ENCODE measurements at places on chromosomes 3 and 15. TPM values are rescaled to one million over a fixed set of nuclear protein-coding genes. Genes with fewer than 3 reads are reported as not detected.

The PP2D1 gene
- not detected for total RNA-seq

DNA sequence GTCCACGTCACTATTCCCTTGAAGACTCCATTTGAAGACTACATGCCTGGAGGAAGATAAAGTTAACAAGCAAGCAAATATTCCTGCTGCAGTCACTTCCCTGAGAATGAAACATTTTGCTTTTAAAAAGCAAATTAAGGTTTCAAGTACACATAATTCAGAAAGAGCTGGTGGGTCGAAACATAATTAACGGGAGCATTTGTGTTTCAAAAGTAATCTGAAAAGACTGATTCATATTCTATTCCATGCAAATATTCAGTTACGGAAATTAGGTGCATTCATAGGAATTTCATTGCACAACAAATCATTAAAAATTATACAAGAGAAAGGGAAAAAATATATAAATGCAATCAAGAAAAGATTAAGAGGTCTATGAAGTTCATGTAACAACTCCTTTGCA is 260.9 kb downstream of the NEK10 start:
- no peak for DNase-seq
- no peak overlapping the region for H3K27ac ChIP-seq
- H3K36me3 ChIP-seq: no peaks in the 10 kb centered on the region
- H3K27me3 ChIP-seq: peaks cover 2% of the 10 kb centered on the region

DNA sequence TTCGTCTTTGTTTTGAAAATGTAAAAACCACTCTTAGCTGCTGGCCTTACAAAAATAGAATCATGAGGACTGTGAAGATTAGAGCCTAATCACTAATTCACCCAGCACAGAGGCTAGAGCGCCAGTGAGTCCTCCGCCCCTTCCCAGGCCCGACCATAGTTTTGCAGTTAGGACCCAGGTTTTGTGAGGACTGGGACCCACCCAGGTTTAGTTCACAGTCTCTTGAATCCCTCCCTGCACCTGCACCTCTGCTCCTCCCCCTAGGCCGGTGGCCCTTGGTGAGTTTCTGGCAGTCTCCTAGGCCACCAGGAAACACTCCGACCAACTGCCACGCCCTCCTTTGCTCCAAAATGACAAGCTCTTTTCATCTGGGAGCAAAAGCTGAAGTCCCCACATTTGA is 136.0 kb upstream of the CCDC54 start:
- peak overlapping the region; percentile 81 for H3K27ac ChIP-seq
- peaks cover 2% of the 10 kb centered on the region for H3K4me1 ChIP-seq
- peak; percentile 12 for DNase-seq
- H3K36me3 ChIP-seq: no peaks in the 10 kb centered on the region
- H3K4me3 ChIP-seq: peak overlapping the region; percentile 86
- no peaks in the 10 kb centered on the region for H3K27me3 ChIP-seq

- DNase-seq: no peak
- H3K36me3 ChIP-seq: peaks cover 14% of the 10 kb centered on the region
- H3K27me3 ChIP-seq: no peaks in the 10 kb centered on the region
- H3K27ac ChIP-seq: no peak overlapping the region
Observed at GRCh38 chr3:197093871-197094270, 64.3 kb upstream of the MELTF start.

- H3K4me3 ChIP-seq: no peak overlapping the region
- H3K4me1 ChIP-seq: no peaks in the 10 kb centered on the region
- H3K27me3 ChIP-seq: no peaks in the 10 kb centered on the region
- peaks cover 5% of the 10 kb centered on the region for H3K36me3 ChIP-seq
- H3K27ac ChIP-seq: no peak overlapping the region
Observed at GRCh38 chr3:68458581-68458980, 473.8 kb downstream of the TAFA4 start.

DNA sequence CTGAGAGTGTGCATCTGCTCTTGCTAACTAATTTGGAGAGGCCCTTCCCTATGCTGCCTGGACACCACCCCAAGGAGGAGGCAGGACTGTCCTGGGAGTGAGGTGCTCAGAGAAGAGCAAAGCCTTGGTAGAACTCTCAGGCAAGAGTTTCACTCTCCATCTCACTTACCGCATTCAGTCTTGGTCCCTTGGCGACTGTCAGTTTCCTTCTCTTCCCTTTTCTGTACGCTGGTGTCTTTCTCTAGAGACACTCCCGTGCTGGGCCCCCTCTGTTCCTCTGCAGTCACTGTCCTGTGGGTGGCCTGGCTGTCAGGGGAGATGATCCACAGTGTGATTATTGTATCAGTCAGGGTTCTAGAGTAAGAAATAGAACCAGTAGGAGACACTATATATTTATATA is 44.0 kb downstream of the IDH2 start:
- no peak for DNase-seq
- peak overlapping the region; percentile 38 for H3K27ac ChIP-seq
- no peaks in the 10 kb centered on the region for H3K27me3 ChIP-seq
- peaks cover 65% of the 10 kb centered on the region for H3K4me1 ChIP-seq
- peak overlapping the region; percentile 26 for H3K4me3 ChIP-seq
- no peaks in the 10 kb centered on the region for H3K36me3 ChIP-seq

GRCh38 chr15:89116404-89116803 is 28.1 kb downstream of the ABHD2 start:
- no peak for DNase-seq
- H3K36me3 ChIP-seq: peaks cover 5% of the 10 kb centered on the region
- H3K4me3 ChIP-seq: no peak overlapping the region
- peak overlapping the region; percentile 51 for H3K27ac ChIP-seq

DNA sequence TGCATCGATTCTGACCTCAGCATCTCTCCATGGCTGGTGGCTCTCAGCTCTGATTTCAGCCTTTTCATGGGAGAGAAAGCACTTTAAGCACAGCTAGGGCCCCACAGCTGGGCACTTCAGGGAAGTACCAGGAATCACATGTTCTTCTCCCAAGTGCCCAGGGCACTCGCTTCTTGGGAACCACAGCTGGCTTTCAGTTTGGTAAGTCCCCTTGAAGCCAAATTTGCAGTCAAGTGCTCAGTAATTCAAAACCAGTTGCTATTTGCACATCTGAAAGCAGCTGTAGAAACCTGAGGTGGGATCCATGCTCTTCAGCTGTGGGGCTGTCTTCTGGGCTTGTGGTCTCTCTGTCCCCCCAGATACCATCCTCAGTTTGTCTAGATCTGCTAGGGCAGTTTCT is 12.8 kb downstream of the GABRA5 start:
- H3K27me3 ChIP-seq: no peaks in the 10 kb centered on the region
- no peak overlapping the region for H3K27ac ChIP-seq
- no peak overlapping the region for H3K4me3 ChIP-seq
- H3K36me3 ChIP-seq: no peaks in the 10 kb centered on the region
- DNase-seq: no peak

- peaks cover 45% of the 10 kb centered on the region for H3K36me3 ChIP-seq
- H3K27me3 ChIP-seq: no peaks in the 10 kb centered on the region
- DNase-seq: no peak
- no peak overlapping the region for H3K27ac ChIP-seq
Observed at GRCh38 chr15:34297059-34297458, 40.5 kb downstream of the SLC12A6 start.

The METTL6 gene
- total RNA-seq: 15.6 TPM

The C3orf20 gene
- 0.44 TPM for total RNA-seq

The SLC12A1 gene
- total RNA-seq: not detected

The ECE2 gene
- total RNA-seq: not detected

DNA sequence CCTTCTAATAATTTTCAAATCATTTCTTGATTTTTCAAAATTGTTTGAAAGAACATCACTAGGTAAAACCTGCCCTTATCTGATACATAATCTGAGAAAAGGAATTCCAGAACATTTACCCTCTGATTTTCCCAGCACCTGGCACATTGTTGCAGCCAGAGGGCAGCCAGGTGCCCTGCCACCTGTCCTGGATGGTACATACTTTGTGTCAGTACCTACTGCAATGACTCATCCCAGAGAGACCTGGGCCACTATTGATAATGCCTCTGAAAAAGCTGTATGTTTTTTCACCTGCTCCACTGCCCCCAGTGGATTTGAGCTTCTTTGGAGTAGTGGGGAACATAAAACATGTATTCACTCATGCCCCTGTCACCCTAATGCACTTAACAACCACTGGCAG is 648.9 kb upstream of the GBE1 start:
- H3K4me3 ChIP-seq: no peak overlapping the region
- no peaks in the 10 kb centered on the region for H3K27me3 ChIP-seq
- DNase-seq: no peak
- no peaks in the 10 kb centered on the region for H3K4me1 ChIP-seq
- H3K27ac ChIP-seq: no peak overlapping the region

- no peaks in the 10 kb centered on the region for H3K27me3 ChIP-seq
- no peak overlapping the region for H3K27ac ChIP-seq
- H3K4me3 ChIP-seq: no peak overlapping the region
- peaks cover 52% of the 10 kb centered on the region for H3K4me1 ChIP-seq
- no peak for DNase-seq
Observed at GRCh38 chr3:46542801-46543201, 23.3 kb downstream of the LRRC2 start.

The PLA2G4B gene
- 40.1 TPM for total RNA-seq

- DNase-seq: no peak
- no peaks in the 10 kb centered on the region for H3K27me3 ChIP-seq
- H3K4me3 ChIP-seq: no peak overlapping the region
- H3K4me1 ChIP-seq: peaks cover 2% of the 10 kb centered on the region
Observed at GRCh38 chr3:54671511-54671910, 256.3 kb downstream of the LRTM1 start.

The RHOV gene
- total RNA-seq: not detected

The CSPG5 gene
- 0.44 TPM for total RNA-seq

DNA sequence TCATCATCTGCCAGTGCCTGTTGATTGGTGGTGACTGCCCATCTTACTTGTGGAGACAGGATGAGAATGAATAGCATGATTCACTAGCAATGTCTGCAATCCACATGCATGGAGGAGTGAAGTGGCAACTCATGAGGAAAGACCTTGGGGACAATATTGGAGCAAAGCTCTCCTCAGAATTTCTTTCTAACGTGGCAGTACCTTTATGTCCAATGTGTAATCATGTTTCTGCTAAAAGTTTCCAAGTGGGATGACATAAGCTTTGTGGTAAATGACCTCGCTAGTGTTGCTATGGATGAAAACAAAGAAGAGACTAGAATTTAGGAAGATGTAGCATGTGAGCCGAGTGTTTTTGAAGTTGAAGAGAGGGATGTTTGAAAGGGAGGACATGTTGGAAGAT is 117.8 kb downstream of the CPNE4 start:
- H3K36me3 ChIP-seq: no peaks in the 10 kb centered on the region
- peaks cover 4% of the 10 kb centered on the region for H3K27me3 ChIP-seq
- H3K27ac ChIP-seq: no peak overlapping the region
- H3K4me1 ChIP-seq: no peaks in the 10 kb centered on the region
- DNase-seq: no peak
- H3K4me3 ChIP-seq: no peak overlapping the region

DNA sequence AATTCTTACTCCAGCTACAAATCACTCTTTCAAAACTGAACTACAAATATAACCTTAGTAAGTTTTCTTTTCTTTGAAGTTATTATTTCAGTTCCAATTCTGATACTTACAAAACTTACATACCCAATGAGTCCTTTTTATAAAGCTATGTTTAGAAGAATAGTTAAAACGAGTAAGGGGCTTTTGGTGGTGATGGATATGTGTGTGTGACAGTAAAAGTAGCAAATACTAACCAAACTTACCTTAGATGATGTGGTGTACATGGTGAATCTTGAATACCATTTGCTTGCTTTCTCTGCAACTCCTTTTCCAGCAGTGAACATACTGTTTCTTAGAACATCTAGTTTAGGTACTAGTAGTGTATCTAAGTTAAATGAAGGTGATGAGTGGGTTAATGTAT is 68.4 kb downstream of the SLC24A1 start:
- no peak for DNase-seq
- no peak overlapping the region for H3K27ac ChIP-seq
- H3K4me1 ChIP-seq: no peaks in the 10 kb centered on the region
- H3K4me3 ChIP-seq: no peak overlapping the region
- H3K27me3 ChIP-seq: no peaks in the 10 kb centered on the region

- no peak overlapping the region for H3K27ac ChIP-seq
- DNase-seq: no peak
- no peaks in the 10 kb centered on the region for H3K36me3 ChIP-seq
- peaks cover 21% of the 10 kb centered on the region for H3K27me3 ChIP-seq
Observed at GRCh38 chr15:44010089-44010488, 183.3 kb downstream of the WDR76 start.

DNA sequence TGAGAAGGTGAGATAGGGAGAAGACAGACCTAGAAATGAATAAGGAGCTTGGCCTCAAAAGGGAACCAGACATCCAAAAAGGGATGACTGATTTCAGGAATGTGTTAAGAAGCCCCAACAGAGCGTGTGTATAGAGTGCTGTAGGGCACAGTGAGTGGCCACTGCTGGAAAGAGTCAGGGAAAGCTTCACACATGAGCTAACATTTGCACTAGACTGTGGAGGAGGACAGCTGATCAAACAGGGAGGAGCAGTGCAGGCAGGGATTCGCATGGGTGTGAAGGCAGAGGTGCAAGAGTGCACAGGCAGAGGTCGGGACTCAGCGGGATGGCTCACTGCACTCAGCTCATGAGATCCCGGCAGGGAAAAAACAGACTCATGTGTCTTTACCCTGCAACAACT is 61.8 kb downstream of the NPTN start:
- peaks cover 92% of the 10 kb centered on the region for H3K36me3 ChIP-seq
- no peak overlapping the region for H3K4me3 ChIP-seq
- no peak for DNase-seq
- no peak overlapping the region for H3K27ac ChIP-seq

- no peaks in the 10 kb centered on the region for H3K27me3 ChIP-seq
- no peak for DNase-seq
- H3K36me3 ChIP-seq: peaks cover 17% of the 10 kb centered on the region
- no peak overlapping the region for H3K4me3 ChIP-seq
- H3K4me1 ChIP-seq: peaks cover 2% of the 10 kb centered on the region
Observed at GRCh38 chr3:52574056-52574965, 37.9 kb downstream of the UQCC5 start.

The HRG gene
- total RNA-seq: not detected

Measured in naive thymus-derived CD8-positive, alpha-beta T cell (primary cell).